ENCODE measurements at places on chromosomes 5 and 9.

DNA sequence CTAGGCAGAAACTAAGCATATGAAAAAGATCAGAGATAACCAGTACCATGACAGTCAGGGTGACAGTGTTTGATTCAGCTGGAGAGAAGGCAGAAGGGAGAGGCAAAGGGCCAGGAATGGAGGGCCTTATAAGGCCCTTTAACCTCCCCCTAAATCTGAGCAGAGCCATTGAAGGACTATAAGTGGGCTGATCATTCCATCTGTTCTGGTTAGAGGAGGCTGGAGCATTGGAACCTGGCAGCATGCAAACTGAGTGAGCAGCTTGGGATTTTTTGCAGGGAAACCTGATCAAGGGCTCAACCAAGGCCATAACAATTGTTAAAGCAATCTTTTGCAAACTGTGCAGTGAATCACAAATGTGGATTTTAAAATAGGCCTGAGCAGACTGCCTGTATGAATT lies 174.5 kb upstream of the DAP start:
- no peak for DNase-seq

GRCh38 chr5:149299451-149300054 lies 27.9 kb downstream of the AFAP1L1 start:
- no peak for DNase-seq

- DNase-seq = no peak
These were observed 522.7 kb downstream of the NR2F1-AS1 start for GRCh38 chr5:93058309-93058708.

- DNase-seq = no peak
These were observed 19.1 kb downstream of the PHF2 start for GRCh38 chr9:93595461-93595860.

DNA sequence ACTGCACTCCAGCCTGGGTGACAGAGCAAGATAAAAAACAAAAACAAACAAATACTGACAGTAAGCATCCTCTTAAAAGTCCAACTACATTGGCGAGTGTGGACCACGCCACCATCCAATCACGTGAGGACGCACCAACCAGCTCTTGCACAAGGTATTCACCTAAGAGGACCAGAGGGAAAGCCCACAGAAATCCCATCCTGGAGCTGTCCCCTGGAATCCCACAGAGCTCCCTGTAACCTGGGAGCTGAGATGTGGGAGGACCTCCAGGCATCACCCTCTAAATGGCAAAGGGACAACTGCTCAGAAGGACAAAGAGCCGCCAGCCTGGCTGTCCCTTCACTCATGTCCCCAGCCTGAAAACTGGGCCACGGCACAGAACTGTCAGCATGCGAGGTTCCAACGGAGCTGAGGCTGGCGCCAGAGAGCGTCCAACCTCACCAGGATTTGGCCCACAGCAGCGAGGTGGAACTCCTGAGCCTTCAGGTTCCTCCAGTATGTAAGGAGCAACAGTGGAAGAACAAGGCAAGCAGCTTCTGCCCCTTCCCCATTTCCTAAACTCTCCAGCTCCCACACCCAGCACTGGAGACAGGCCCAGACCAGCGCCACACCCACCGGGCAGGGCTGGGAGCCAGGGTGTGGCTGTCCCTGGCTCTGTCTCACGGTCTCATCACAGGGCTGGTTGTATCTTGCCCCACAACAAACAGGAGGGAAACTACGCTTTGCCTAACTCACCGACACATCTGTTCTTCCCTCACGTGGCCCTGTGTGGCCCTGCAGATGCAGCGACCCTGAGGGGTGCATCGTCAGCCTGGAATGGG lies 15.2 kb downstream of the IPPK start:
- DNase-seq = no peak

DNA sequence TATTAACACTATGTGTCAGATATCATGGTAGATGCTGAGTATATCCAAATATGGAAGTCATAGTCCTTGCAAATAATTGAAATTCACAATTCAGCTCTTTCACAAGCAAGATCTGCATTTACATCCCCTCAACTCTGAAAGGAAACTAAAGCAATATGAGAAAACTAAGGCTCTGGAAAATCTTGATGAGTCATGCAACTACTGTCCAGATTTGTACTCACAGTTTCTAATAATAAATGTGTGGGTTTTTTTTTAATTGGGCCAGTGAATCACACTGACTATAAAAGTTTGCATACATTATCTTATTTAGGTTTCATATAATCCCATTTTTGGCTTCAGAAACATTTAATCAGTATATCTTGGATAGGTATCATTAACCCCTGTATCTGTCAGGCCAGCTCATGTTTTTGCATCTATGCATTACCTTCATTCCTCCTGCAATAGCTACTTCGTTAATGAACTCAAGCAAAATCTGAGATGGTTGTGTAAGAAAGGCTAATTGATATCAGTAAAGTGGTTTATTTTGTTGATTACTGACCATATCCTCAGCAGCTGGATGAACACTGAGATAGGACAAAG lies 58.7 kb upstream of the PRR16 start:
- no peak for DNase-seq

GRCh38 chr9:136399176-136400037 lies 563 bp downstream of the SNAPC4 start:
- DNase-seq = no peak

- DNase-seq = no peak
These were observed 134.1 kb downstream of the NUDT12 start for GRCh38 chr5:103428411-103428871.

GRCh38 chr9:134899168-134899567 lies 18.5 kb downstream of the FCN1 start:
- DNase-seq = no peak

DNA sequence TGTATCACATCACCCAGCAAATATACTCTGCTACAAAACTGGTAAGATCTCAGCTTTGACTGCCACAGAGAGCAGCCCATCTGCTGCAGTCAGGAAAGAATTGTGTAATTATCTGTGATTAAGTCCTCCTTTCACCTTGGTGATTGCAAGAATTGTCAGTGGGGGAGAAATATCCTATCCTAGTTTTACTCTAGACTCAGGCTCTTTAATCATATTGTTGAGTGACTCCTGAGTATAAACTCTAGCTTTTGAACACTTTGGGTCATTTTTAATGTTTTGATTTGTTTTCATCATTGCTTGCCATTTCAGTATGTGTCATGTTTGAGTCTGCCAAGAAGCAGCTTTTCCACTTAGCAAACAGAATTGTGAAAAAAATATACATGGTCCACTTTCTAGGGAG lies 32.1 kb downstream of the VCAN start:
- no peak for DNase-seq

DNA sequence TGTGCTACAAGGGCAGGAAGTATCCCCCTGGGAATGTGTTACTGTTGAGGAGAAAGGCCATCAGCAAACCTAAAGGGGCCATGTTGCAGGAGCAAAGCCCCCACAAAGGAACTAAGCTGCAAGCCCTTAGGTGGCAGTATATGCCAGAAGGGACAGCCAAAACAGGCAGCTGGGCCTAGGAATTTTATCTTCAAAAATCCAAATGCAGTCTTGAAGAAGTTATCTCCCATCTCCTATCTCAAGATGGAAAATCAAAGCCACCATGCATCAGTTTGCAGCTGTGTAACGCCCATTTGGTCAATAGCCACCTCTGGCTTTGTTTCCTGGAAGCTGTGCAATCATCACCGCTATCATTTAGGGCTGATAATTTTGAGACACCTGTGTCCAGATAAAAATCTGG lies 400.3 kb downstream of the ARHGEF28 start:
- no peak for DNase-seq

GRCh38 chr5:34521628-34522290 lies 134.4 kb upstream of the RAI14 start:
- DNase-seq = no peak

GRCh38 chr5:41406936-41407335 lies 103.5 kb downstream of the PLCXD3 start:
- no peak for DNase-seq

DNA sequence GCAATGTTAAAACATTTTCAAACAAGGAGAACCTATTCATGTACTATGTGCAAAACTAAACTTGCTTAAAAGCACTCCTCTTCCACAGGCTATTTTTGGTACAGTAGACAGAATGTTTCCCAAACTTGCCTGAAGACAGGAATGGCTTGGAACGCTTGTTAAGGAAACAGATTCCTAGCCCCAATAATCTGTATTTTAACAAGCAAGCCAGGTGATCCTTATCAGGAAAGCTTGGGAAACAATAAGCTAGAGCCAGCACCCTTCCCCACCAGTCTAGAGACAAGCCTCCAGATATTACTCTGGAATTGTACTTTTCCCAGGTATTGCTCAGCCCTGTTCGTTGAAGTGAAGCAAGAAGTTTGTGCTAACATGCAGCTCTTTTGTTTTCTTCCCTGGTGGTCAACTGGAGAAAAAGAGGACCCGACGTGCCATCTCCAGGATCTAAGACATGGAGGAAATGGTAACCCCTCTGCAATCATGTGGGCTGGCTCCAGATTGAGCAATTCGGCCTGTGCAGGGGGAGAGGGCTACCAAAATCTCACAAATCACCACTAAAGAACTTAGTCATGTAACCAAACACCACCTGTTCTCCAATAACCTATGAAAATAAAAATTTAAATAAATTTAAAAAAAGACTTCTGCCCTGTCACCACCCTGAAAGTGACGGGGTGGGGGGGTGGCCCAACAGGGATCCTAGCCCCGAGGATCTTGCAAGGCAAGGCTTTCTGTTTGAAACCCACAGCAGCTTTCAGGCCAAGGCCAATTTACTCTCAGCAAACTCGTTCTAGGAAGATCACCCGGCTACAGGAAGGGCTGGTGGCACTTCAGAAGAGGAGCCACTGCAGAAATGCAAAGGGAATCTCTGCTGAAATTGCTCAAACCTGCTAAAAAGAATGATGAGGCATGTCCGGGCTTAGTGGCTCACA lies 48.6 kb downstream of the SHB start:
- no peak for DNase-seq

GRCh38 chr9:129884220-129885017 lies 49.2 kb downstream of the USP20 start:
- DNase-seq = peak; percentile 89

DNA sequence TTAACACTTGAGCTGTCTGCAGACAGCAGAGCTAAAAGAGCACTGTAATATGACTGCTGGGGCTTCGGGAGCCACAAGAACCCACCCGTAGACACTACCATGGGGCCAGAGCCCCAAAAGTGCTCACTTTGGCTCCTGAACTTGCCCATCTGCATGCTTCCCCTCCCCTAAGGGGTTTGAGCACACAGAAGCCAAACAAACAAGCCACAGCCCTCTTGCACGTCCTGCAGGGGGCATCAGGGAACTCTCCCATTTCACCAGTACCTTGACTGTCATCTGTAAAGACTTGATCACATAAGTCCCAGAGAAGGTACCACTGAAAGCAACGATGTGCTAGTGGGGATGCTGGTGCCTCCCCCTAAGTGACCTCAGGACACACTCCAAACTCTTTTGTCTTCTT lies 681.8 kb downstream of the SEMA5A start:
- DNase-seq = no peak

GRCh38 chr9:109399258-109399767 lies 78.5 kb upstream of the EPB41L4B start:
- DNase-seq = no peak

DNA sequence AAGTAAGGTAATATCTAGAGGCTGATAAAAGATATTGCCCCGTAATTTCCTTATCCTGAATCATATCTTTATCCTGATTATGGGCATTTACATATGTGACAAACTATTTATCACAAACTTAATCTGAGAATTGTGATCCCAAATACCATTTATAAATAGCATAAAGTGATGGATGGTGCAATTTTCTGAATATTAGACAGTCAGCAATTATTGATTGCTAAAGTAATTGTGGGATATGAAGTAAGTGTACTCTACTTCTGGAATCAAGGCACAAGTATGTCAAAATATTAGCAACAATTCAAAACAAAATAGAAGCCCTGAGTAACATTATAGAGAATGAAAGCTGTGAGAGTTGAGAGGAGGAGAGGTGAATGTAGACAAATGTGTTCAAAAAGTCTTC lies 361.9 kb upstream of the CDH6 start:
- no peak for DNase-seq

DNA sequence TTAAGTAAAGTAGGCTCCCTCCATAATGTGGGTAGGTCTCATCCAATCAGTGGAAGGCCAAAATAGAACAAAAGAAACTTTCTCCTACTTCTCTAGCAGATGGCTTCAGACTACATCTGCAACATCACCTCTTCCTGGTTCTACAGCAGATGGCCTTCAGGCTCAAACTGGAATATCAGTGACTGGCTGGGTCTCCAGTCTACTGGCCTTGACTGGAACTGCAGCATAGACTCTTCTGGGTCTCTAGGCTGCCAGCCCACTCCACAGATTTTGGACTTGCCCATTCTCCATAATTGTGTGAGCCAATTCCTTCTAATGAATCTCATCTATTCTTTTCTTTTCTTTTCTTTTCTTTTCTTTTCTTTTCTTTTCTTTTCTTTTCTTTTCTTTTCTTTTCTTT lies 64.8 kb downstream of the ACER2 start:
- no peak for DNase-seq

GRCh38 chr5:147472664-147473475 lies 37.0 kb downstream of the DPYSL3 start:
- no peak for DNase-seq

DNA sequence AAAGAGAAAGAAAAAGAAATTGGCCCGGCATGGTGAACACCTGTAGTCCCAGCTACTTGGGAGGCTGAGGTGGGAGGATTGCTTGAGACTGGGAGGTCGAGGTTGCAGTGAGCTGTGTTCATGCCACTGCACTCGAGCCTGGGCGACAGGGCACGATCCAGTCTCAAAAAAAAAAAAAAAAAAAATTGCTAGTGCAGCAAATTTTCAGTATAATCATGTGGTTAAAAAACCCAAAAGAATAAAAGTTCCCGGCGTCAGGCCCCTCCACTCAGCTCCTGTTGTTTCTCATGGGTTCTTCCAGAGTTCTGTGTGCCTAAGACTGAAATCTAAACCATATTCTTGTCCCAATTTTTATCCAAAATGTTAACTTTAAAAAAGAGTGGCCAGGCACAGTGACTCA lies 49.1 kb downstream of the WNK2 start:
- no peak for DNase-seq

DNA sequence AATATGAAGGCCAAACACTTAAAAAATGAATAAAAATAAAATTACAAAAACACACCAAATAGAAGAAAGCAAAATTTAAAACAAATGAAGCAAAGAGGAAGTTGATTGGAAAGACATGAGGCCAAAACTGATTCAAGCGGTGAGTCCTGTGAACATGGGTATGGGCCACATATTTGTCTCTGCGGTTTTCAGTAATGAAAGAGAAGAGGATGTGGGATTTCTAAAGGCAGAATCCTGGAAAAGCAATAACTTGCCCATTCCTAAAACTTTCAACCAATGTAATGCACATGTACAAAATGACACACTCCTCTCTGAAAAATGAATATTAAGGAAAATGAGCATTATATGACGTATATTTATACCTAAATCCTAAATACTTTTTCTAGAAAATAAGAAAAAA lies 263.7 kb downstream of the SEMA5A start:
- DNase-seq = no peak

- DNase-seq = no peak
These were observed 720 bp downstream of the NOTCH1 start for GRCh38 chr9:136544964-136545691.

- DNase-seq = no peak
These were observed 20.8 kb upstream of the CKMT2 start for GRCh38 chr5:81212211-81212751.

DNA sequence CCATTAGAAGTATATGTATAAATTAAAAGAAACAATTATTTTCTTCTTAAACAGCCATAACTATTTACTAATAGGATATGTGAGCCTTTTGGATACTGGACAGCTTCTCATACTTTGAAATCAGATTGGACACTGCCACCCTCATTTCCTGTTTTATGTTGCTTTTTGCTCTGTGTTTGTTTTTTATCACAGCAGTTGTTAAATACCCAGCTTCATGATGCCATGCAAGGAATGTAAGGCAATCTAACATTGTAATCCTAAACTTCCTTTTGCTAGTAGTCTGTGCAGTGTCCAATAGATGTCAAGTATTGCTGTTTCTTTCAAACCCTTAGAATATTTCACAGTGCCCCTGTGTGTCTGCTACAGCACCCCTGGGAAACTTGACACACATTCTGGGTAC lies 56.2 kb downstream of the CNTLN start:
- no peak for DNase-seq
